Astrocyte (in vitro differentiated cells and primary cell): ENCODE measurements at places on chromosomes 4 and X. TPM values are rescaled to one million over a fixed set of nuclear protein-coding genes. Genes with fewer than 3 reads are reported as not detected.

- no peaks in the 10 kb centered on the region for H3K4me1 ChIP-seq
- H3K4me3 ChIP-seq = no peak overlapping the region
- no peak for DNase-seq
- no peaks in the 10 kb centered on the region for H3K36me3 ChIP-seq
- peaks cover 4% of the 10 kb centered on the region for H3K27me3 ChIP-seq
Observed at GRCh38 chr4:6542951-6543350, 32.0 kb upstream of the MAN2B2 start.

- peak; percentile 67 for DNase-seq
- H3K27me3 ChIP-seq = no peaks in the 10 kb centered on the region
- peak overlapping the region; percentile 47 for H3K27ac ChIP-seq
- H3K36me3 ChIP-seq = no peaks in the 10 kb centered on the region
- H3K4me3 ChIP-seq = no peak overlapping the region
- peaks cover 6% of the 10 kb centered on the region for H3K4me1 ChIP-seq
Observed at GRCh38 chr4:106541253-106541652, 172.7 kb upstream of the GIMD1 start.

DNA sequence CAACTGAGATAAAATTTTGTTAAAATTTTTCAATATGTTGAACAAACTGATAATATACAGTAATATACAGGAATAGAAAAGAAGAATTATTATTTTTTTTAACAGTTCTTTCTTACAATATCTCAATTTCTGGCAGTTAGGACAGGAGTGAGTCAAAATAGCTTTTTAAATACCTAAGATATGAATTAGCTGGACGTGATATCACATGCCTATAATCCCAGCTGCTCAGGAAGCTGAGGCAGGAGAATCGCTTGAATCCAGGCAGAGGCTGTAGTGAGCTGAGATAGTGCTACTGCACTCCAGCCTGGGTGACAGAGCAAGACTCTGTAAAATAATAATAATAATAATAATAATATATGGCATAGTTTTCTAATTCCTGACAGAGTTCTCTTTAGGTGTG lies 1039.3 kb downstream of the STPG2 start:
- no peak for DNase-seq
- H3K4me3 ChIP-seq = no peak overlapping the region
- H3K27ac ChIP-seq = no peak overlapping the region
- H3K4me1 ChIP-seq = no peaks in the 10 kb centered on the region

DNA sequence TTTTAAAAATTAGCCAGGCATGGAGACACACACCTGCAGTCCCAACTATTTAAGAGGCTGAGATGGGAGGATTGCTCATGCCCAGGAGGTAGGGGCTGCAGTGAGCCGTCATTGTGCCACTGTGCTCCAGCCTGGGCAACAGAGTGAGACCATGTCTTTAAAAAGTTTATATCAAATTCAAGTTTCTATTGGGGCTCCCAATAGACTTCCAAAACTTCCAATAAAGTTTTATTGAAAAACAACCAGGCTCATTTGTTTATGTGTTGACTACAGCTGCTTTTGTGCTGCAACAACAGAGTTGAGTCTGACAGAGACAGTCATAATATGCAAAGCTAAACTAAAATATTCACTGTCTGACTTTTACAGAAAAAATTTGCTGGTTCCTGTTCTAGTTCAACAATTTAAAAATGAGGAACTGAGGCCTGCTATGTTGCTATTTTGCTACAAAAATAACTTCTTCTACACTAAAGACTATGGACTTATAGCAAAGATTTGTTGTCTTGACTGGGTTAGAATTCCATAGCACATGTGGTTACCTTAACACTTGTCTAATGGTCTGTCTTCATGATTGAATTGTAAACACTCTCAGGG lies 63.3 kb upstream of the RELL1 start:
- H3K4me1 ChIP-seq = no peaks in the 10 kb centered on the region
- no peak overlapping the region for H3K4me3 ChIP-seq
- H3K27ac ChIP-seq = no peak overlapping the region
- DNase-seq = no peak
- peaks cover 6% of the 10 kb centered on the region for H3K27me3 ChIP-seq

DNA sequence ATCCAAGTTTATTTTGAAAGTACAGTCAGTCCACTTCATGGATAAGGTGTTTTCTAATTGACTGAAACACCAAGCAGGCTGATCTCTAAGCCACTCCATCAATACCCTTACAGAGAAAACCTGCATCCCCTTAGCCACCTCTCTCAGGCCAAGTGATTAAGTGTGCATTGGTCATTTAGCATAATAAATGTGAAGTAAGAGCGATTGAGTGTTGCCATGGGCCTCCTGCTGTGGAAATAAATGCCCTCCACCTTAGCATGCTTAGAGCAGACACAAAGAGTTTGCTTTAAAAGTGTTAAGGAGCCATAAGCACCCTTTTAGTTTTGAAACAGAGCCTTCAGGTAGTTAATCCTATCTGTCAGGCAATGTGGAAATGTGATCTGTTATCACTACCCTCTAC lies 386.5 kb downstream of the GPAT3 start:
- H3K4me3 ChIP-seq = no peak overlapping the region
- no peaks in the 10 kb centered on the region for H3K27me3 ChIP-seq
- DNase-seq = no peak
- no peaks in the 10 kb centered on the region for H3K4me1 ChIP-seq

DNA sequence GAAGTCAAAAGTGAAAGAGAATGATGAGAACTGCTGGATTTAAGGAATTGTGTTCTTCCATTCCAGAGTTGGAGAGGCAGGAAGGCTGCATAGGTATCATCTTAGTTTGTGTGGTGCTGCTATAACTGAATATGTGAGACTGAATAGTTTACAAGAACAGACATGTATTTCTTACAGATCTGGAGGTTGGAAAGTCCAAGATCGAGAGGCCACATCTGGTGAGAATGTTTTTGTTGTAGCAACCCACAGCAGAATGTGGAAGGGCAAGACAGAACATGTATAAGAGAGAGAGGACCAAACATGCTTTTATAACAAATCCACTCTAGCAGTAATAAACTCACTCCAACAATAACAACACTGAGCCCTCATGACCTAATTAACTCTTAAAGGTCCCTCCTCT lies 408.6 kb downstream of the FAM47B start:
- H3K4me1 ChIP-seq = no peaks in the 10 kb centered on the region
- no peak overlapping the region for H3K27ac ChIP-seq
- no peak overlapping the region for H3K4me3 ChIP-seq
- DNase-seq = no peak

GRCh38 chr4:44448521-44449461 lies at the start of gene KCTD8:
Gene KCTD8, minus strand, starts transcription at chr4:44448809.
- peaks cover 28% of the 10 kb centered on the region for H3K27me3 ChIP-seq
- peaks cover 13% of the 10 kb centered on the region for H3K4me1 ChIP-seq
- no peak within 1 kb of the TSS for H3K27ac ChIP-seq
- H3K36me3 ChIP-seq = no peaks in the 10 kb centered on the region

DNA sequence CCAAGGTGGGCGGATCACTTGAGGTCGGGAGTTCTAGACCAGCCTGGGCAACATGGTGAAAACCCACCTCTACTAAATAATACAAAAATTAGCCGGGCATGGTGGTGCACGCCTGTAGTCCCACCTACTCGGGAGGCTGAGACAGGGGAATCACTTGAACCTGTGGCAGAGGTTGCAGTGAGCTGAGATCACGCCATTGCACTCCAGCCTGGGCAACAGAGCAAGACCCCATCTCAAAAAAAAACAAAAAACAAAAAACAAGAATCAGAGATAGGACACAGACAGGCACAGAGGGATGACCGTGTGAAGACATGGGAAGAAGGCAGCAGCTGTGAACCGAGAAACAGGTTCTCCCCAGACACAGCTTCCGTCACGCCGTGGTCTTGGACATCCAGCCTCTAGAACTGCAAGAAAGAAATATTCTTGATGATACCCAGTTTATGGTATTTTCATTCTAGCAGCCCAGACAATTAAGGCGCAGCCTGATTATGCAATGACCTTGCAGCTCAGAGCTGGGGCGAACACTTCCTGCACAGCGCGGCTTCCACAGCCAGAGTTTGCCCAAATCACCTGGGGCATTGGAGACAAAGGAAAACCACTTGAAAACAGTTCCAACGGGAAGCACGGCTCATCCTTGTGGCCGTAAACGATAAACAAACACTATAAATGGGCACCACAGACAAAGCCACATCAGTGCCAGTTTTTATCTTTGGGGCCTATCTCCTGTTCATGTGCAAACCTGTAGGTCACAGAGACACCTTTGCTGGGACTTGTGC lies 4.2 kb upstream of the ARSD start:
- H3K36me3 ChIP-seq = no peaks in the 10 kb centered on the region
- H3K27me3 ChIP-seq = no peaks in the 10 kb centered on the region
- no peak overlapping the region for H3K4me3 ChIP-seq
- no peak overlapping the region for H3K27ac ChIP-seq
- H3K4me1 ChIP-seq = no peaks in the 10 kb centered on the region

Gene EVC2
- 3.3 and 3.5 TPM in 2 replicates for total RNA-seq

Gene MAGEH1
- 15.1 and 15.4 TPM in 2 replicates for total RNA-seq

Gene BLOC1S4
- total RNA-seq = 20.9 and 21.2 TPM in 2 replicates
